Stimulated activated CD4-positive, alpha-beta T cell treated with anti-CD3 and anti-CD28 coated beads, Interleukin-12 subunit alpha, Interleukin-12 subunit beta, amount 100 ng/mL, for 24 hours (primary cell): ENCODE measurements at places on chromosomes 11 and 22.
A peak's percentile ranks its signal among the peaks of the same experiment; 100 is the strongest.

GRCh38 chr11:88849368-88849767 is 216.4 kb downstream of the GRM5 start:
- no peak for DNase-seq

DNA sequence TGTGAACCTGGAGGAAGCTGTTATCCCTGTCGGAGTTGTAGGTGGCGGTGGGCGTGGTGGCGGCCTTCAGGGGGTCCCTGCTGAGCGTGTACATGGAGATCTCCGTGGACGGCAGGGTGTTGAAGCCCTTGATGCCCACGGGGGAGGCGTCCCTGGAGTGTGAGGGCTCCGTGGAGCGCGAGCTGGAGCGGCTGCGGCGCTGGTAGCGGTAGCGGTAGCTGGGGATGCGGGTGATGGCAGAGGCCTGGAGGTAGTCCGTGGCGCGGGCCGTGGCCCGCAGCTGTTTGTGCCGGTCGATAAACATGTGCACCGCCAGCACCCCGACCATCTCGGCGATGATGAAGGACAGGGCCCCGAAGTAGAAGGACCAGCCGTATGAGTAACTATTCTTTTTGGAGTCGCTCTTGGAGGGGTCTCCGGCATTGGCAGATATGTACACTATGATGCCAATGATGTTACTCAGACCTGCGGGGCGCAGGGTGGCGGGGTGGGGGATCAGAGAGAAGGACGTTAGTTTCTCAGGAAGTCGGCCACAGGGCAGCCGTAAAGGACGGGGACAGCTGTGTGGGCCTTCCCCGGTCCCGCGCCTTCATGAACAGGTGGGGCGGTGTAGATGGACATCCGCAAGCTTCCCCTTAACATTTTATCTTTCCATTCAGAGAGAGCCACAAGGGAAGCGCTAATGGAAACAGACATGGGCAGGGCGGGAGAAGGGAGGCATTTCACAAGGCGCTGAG is 35.6 kb upstream of the EIF3D start:
- no peak for DNase-seq

DNA sequence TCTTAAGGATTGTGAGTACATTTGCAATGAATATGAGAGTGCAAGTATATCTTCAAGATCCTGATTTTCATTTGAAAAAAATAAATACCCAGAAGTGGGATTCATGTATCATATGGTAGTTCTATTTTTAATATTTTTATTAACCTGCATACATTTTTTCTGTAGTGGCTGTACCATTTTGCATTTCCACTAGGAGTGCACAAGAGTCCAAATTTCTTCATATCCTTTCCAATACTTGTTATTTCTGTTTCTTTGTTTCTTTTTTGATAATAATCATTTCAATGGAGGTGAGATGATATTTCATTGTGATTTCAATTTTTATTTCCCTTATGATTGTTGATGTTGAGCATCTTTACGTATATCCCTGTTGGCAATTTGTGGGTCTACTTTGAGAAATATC is 759.8 kb upstream of the CNTN5 start:
- DNase-seq = no peak

- DNase-seq = peak; percentile 41
Measured at GRCh38 chr22:50599816-50600455, 657 bp upstream of the MAPK8IP2 start.

DNA sequence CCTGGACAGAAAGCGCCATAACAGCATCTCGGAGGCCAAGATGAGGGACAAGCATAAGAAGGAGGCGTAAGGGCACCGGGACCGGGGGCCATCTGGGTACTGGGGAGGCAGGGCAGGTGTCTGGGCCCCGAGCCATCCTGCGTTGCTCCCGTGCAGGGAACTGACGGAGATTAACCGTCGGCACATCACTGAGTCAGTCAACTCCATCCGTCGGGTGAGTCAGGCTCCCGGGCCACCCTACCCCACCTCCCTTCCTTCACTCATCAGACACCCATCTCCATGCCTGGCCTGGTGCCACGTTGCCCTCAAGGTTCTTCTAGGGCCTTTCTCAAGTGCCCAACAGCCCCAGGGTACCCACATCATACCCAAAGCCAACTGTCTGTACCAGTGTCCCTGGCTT is 15.0 kb downstream of the PLCB3 start:
- DNase-seq = no peak

GRCh38 chr11:45603946-45604682 is 61.3 kb downstream of the CHST1 start:
- DNase-seq = no peak

DNA sequence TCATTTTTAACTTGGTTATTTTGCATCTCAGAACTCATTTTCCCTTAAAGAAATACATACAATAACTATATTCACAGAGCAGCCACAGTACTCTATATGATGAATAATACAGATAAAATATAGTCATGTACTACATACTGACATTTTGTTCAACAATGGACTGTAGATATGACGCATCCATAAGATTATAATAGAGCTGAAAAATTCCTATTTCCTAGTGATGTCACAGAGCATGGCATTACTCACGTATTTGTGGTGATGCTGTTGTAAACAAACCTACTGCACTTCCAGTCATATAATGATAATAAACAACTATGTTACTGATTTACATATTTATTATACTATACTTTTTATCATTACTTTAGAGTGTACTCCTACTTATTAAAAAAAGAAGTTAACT is 38.7 kb downstream of the NARS2 start:
- no peak for DNase-seq

- no peak for DNase-seq
Measured at GRCh38 chr22:33350961-33351360, 292.8 kb upstream of the SYN3 start.

GRCh38 chr11:111957663-111958444 is 20.7 kb downstream of the DIXDC1 start:
- DNase-seq = no peak

DNA sequence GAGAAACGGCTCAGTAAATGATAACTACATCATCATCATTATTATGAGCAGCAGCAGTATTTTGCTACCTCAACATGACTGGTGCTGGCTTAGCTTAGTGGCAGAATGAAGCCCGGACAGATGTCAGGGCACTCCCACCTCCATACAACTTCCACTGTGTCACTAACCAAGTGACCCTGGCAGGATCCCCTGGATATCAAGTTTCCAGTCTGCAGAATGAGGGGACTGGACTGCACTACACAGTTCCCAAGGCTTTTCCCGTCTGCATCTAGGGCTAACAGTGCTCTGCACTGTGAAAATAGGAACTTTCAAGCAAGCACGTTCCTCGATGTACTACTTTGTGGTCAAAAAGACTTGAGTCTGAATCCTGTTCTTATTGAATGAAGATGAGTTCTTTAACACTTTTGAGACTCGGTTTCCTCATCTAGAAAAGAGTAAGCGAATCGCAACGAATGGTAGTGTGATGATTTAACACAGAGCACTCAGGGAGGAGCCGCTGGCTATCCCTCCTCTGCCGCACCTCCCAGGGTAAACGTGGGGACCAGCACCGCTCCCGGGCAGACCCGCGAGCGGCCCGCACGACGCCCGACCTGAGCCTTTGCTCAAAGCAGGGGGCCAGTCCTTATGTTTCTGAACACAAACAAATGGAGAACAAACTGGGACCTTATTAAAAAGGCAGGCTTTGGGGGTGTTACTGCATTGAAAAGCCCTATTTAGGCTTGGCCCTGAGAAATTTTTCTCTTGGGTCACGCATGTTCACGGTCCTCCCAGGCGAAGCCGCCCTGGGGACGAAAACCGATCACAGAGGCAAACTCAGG is 910 bp downstream of the CLTCL1 start:
- DNase-seq = no peak

DNA sequence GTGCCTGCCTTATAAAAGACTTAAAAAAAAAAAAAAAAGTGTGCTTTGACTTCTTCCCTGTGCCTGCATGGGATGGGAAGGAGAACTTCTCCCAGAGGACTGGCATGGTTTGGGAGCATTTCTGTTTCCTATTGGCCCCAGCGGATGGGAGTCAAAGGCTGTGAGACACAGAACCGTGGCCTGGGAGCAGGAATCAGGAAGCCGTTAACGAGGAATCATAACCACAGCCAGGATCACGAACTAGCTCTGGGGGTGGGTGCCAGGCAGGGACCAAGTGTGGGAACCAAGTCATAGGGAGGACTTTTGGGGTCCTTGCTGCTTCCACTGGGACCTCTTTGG is 526 bp downstream of the C1QTNF6 start:
- DNase-seq = no peak

DNA sequence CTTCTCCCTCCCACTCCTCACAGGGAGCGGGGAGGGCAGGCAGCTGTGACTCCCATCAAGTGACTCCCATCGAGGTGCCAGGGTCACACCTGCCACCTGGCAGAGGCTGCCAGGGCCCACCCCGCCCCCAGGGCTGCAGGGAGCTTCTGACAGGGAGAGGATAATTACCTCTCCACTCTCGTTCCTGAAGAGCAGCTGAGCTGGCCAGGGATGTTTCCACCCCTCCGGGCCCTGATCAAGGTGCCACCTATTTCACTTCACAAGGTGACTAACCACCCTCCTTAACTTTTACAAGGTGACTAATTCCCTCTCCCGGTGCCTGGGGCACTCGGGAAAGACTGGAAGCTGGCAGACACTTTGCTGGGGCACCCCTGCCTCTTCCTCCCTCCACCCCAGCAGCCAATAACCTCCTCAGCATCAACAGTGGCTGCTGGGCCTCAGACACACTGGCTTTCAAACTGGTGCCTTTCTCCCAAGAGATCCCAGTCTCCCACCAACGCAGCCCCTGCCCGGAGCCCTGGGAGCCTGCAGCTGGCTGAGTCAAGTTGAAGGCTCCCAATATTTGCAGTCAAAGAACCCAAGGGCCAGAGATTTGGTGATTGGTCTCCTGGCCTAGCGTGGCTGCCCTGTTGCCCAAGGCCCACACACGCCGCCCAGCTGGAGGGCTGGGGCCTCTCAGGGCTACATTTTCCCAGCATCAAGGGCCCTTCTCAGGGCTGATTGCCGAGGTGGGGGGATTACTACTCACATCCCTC is 22.0 kb upstream of the MYRF start:
- no peak for DNase-seq

DNA sequence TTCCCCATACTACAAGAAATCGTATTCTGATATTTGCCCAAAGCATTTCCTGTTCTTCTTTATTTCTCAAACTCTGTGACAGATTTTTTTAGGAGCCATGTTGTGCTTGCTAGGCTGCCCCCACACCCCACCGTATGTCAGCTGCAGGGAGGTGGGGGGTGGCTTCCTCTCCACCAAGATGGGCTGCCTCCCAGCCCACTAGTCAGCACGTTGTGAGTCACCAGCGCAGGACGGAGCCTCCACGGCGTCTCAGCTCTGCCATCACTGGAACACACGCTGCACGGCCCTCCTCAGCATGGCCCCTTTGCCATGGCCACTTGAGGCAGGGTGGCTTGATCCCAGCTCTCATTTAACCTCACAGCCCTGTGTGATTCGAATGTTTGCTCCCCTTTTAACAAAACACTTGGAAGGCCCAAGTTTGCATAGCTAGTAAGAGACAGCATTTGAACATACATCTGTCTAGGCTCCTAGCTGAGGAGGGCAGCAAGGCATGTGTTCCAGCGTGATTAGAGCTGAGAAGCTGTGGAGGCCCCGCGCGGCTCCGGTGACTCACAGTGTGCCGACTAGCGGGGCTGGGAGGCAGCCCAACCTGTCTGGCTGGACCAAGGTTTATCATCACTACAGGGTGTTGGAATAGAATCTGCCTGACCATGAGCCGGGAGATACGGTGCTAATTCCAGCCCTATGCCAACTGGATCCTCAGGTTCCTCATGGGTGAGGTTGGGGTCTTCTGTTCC is 180.7 kb upstream of the NCAM1 start:
- DNase-seq = no peak

DNA sequence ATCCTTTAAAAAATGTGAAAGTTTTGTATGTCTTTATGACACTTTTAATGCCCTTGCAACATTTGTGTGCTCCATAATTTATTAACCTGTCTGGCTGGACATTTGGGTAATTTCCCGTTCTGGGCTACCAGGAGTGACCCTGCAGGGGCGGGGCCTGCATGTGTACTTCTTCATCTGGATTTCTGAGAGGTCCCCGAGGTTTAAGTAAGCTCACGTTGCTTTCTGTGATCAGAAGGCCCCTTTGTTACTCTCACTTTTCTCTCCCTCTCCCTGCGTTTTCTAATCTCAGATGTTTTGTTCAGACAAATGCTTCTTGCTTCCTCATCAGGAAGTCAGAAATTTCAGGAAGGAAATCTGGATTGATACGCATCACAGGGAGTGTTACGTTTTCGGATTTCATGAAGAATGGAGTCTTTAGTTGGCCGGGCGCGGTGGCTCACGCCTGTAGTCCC is 78.9 kb upstream of the CRYBB3 start:
- DNase-seq = no peak

- no peak for DNase-seq
Measured at GRCh38 chr11:107014871-107015270, 3.4 kb downstream of the GUCY1A2 start.

- DNase-seq = no peak
Measured at GRCh38 chr11:133832991-133833897, 12.1 kb downstream of the SPATA19 start.

GRCh38 chr11:29750392-29750791 is 266.4 kb downstream of the KCNA4 start:
- DNase-seq = no peak

GRCh38 chr22:49189871-49190270 is 637.8 kb downstream of the BRD1 start:
- no peak for DNase-seq

GRCh38 chr11:122593473-122594420 is 61.8 kb upstream of the UBASH3B start:
- DNase-seq = no peak
